ENCODE measurements at places on chromosomes 5 and 9.

DNA sequence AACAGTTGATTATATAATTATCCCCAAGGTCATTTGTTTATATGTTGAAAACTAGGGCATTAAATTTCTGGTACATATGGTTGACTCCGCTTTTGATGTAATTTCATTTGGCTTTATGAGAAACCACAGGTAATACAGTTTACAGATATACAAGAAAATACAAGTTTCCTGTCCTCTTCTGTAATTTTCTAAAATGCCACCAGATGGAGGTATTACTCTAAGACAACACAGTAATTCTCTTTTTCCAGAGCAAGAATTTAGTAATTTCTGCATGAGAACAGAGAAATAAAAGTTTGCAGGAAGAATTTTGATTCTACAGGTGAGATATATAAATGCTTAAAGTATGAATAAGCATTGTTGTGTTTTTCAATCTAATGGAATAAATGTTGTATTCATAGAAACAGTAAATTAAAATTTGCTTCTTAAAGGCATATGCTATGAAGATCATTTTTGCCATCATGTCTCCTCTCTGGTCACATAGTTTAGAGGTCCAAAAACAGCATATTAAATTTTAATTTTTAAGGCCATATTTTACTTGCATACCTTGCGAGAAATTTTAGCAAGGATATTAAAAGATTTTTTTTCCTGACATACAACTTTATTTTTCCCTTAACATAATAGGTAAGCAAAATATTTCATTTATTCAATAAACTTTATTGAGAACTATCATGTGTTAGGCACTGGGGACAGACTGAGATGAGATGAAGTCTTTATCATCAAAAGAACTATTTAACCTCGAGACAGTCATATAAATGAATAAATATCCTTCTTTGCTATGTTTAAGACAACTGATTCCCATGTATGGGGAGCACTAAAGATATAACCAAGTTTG is 22.7 kb downstream of the CHD1 start:
- no peak for DNase-seq

- no peak for DNase-seq
Observed at GRCh38 chr5:65078331-65078730, 309.6 kb downstream of the CWC27 start.

DNA sequence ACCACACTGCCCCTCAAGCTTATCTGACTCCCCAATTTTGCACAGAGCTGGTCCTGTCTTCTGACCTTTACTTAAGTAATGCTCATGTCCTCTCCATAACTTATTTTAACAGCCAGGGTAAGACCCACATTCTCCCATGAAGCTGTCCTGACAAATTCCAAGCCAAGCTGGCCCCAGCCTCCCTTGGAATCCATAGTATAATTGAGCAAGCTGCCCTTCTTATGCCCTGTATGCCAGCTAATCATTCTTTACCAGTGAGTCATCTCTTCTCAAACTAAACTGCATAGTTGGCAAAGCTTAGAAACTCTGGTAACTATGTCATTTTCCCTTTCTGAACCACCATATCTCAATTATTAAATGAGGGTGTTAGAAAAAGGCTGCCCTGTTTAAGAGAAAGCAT is 92.4 kb downstream of the NFIB start:
- no peak for DNase-seq

DNA sequence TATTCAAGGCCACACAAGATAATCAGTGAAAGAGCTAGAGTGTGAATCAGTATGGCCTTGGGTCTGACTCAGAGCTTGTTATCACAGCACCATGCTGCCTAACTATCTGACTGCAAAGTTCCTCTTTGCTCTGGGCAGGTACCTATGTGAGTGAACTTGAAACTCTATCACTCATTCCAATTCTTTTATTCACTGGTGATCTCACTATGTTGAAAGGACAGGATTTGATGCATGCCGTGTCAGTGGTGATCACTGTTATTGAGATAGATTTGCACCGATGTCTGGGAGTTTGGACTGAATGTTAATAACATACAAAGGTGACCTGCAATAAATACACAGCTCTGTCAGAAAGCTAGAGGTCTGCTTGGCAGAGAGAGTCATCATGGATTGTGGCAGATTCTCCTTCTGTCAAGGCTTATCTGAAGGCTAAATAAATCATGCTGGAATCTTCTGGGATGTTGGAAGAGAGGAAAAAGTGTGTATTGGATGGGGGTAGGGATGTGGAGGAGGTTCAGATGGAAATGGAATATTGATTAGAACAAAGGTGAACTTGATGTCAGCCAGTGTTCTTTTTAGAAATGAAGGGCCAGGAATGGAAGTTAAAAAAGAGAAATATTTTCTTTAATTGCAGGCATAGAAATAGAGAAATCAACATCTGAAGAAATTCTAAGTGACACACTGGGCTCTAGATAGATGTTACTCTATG is 91.8 kb upstream of the TNC start:
- DNase-seq, result no peak

DNA sequence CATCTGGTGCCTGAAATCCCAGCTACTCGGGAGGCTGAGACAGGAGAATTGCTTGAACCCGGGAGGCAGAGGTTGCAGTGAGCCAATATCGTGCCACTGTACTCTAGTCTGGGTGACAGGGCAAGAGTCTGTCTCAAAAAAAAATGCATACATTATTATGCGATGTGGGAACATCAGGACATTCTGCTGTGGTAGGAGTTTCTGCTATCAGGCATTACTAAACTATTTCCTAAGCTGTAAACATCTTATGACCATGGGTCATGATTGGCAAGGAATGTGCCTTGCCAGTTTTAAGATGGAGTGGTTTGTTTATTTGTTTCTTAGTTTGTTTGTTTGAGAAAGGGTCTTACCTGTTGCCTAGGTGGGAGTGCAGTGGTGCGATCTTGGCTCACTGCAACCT is 45.1 kb upstream of the FAM120A start:
- no peak for DNase-seq

- DNase-seq, result no peak
Observed at GRCh38 chr5:95966005-95966404, 4.4 kb upstream of the ELL2 start.

DNA sequence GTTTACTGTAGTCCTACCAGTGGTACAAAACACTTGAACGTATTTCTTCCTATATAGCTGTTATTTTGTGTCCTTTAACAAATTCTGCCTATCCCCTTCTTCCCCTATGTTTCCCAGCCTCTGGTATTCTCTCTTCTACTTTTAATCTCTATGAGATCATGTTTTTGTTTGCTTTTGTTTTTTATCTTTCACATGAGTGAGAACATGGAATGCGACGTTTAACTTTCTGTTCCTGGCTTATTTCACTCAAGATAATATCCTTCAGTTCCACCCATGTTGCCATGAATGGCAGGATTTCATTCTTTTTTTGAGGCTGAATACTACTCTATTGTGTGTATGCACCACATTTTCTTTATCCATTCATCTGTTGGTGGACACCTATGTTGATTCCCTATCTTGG is 634.4 kb upstream of the WWC1 start:
- no peak for DNase-seq

DNA sequence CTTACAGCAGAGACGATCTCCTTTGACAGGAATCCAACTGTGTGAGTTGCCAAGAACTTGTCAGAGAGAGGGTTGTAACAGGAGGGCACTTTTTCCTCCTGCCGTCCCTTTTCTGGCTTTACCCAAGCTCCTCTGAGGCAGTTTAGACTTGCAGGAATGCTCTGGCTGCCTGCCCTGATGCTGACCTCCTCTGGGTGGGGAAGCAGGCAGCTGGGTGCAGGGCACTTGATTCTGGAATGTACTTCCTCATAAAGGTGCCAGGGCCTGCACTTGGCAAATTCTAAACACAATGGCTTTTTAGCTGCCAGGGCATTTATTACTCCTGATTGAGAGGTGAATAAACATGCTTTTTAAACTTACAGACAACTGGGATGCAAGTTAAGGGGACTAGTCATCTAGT is 190.4 kb downstream of the EPB41L4A start:
- no peak for DNase-seq

- no peak for DNase-seq
Observed at GRCh38 chr9:117091529-117091928, 323.3 kb downstream of the ASTN2 start.

DNA sequence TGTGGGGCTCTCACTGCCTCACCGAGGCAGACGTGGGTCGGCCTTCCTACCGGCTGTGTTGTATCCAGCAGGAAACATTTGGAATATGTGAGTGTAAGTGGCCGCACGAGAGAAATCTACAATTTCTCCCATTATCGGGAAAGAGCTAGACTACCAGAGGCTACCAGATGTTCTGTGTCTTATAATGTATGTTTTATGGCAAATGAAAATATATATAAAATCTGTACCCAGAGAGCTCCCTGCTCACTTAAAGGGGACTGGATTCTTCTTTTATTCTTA is 69.5 kb upstream of the PITX1 start:
- DNase-seq, result no peak

DNA sequence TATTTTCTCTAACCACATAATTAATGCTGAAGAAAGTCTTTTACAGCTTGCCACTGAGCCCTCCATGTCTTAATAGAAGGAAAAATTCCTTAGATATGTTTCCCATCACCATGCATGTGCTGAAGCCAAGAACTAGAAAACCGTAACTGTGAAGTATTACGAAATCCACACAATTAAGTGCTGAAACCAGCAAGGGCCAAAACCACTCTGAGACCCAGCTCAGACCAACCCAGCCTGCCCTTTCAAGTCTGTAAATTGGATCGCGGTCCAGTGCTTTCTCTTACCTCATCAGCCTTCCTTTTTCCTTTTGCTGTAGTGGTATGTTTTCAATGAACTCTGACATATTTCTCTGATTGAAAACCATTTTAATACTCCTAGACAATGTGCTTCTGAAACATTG is 26.3 kb downstream of the SEMA5A start:
- no peak for DNase-seq

DNA sequence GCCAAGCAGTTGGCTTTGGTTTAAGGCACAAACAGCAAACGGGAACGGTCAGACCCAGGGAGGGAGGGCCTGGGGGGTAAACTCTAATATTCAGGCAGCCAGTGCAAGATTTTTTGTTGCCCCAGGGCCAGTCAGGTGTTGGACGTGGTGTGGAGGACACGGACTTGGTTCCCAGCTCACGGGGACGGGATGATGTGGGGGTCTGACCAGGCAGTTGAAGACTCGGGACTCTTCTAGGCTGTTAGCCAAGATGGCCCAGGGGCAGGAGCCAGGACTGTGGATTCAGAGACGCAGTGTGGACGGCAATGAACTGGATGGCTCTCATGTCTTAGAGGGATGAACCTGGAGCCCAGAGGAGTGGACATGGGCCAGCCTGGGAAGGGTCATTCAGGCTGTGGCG is 169.2 kb downstream of the C9orf50 start:
- no peak for DNase-seq

- DNase-seq, result no peak
Observed at GRCh38 chr9:76552751-76553455, 93.9 kb downstream of the GCNT1 start.

DNA sequence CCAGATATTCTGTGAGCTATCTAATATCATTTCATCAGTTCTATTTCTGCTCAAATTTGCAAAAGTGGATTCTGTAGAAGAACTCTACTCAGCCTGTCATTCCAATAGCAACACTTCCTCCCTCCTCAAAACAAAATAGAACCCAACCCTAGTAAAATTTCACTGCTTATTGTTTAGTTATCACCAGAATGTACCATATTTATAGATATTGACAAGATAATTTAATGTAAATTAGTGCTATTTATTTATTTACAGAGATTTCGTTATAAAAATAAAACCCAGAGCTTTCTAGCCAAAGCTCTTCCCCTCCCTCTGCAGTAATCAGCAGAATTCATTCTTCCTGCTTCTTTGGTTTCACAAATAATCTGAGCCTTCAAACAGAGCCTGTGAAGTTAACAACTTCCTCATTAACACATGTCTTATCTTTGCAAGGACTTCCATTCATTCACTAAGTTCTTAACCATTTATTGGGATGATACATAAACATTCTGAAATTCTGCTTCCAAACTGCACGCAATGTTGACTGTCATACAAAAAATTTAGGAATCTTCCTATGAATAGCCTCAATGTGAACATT is 73.7 kb upstream of the PJA2 start:
- DNase-seq, result no peak

- DNase-seq, result no peak
Observed at GRCh38 chr9:14652729-14653377, 40.4 kb downstream of the ZDHHC21 start.

- no peak for DNase-seq
Observed at GRCh38 chr9:81737871-81738507, 48.6 kb upstream of the TLE1 start.

- DNase-seq, result no peak
Observed at GRCh38 chr5:39794513-39795210, 369.9 kb upstream of the DAB2 start.

- no peak for DNase-seq
Observed at GRCh38 chr5:138844125-138844461, 31.0 kb downstream of the LRRTM2 start.

- DNase-seq, result no peak
Observed at GRCh38 chr5:142874540-142874939, 104.4 kb downstream of the ARHGAP26 start.

DNA sequence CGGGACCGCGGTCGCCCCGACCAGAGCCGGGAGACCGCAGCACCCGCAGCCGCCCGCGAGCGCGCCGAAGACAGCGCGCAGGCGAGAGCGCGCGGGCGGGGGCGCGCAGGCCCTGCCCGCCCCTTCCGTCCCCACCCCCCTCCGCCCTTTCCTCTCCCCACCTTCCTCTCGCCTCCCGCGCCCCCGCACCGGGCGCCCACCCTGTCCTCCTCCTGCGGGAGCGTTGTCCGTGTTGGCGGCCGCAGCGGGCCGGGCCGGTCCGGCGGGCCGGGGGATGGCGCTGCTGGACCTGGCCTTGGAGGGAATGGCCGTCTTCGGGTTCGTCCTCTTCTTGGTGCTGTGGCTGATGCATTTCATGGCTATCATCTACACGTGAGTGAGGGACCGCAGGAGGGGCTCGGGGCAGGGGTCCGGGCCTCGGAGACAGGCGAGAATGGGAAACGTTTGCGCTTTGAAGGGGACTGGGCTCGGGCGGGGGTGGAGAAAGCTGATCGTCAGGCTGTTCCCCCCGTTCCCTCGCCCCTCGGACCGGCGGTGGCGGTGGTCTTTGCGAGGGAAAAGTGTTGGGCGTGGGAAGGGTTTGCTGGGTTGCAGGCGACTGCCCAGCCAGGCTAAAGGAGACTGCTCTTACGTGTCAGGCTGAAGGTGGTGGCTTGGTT is 457 bp downstream of the UGCG start:
- peak; percentile 40 for DNase-seq

DNA sequence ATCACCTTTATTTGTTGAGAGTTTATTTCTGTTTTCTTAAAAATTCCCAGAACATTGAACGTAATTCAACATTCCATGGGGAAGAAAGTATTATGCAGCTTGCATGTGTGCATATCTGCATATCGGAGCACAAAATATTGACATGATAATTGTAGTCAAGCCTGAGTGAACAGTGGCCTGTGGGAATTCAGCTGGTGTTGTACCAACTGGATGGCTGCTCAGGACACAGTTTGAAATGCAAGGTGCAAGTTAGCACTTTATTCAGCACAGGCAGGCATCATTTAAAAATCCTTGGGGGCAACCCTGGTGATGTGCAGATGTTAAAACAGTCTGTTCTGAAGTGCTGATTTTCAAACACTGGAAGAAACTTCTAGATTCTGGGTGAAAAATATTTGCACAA is 82.4 kb downstream of the CNTLN start:
- no peak for DNase-seq

All from stimulated activated CD4-positive, alpha-beta T cell treated with anti-CD3 and anti-CD28 coated beads, Interleukin-2, amount 100 ng/mL, for 4 hours (primary cell).